AG08396 (cell line): ENCODE measurements at places on chromosomes 3 and 15.

GRCh38 chr15:31970007-31970406 is 60.3 kb upstream of the CHRNA7 start:
- DNase-seq: no peak

DNA sequence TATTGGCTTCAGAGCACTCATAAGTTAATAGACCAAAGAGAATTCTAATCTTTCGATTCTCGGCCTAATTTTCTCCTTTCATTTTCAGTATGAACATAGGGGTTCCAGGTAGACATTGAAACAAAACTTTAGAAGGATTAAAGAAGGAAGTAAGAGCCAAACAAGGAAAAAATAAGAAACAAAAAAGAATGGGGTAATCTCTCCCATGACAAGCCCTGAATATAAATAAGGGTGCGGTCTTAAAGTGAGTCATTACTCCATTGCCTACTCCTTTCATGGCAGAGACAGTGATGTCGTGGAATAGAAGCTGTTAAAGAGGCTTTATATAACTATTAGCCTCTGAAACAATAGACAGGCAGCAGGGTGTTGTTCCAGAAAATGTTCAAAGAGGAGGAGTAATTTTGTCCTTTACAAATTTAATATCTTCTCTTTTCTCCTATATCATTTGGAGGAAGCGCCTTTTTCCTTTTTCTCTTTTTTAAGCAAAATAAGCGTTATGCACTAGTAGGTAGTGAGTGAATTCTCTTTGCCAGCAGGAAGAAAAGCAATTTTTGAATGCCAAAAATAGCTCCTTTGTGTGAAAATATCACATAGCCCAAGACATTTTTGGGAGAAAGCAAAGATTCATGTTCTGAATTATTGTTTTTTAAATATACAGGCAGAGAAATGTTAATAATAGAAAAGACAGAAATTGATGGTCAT is 607.9 kb upstream of the KCNMB2 start:
- peak; percentile 38 for DNase-seq

GRCh38 chr3:157755233-157755632 is 252.0 kb upstream of the VEPH1 start:
- no peak for DNase-seq

DNA sequence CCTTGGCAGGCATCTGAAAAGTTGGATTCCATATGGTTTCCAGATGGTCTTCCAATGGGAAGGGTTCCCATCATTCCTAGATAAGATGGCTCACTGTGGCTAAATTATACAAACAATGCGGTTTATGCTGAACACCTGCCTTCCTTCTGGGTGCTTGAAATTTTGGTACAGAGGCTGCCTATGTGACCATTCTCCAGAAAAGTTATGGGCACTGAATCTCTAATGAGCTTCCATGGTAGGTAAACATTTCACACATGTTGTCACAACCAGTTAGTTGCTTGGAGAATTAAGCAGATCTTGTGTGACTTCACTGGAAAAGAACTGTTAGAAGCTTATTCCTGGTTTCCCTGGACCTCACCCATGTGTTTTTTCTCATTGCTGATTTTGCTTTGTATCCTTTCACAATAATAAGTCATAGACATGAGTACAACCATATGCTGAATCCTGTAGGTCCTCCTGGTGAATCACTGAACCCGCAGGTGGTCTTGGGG is 30.1 kb downstream of the PLOD2 start:
- no peak for DNase-seq

- no peak for DNase-seq
These were observed 17.1 kb downstream of the LIMD1 start for GRCh38 chr3:45611628-45612081.

GRCh38 chr3:157109267-157110141 is 50.4 kb downstream of the CCNL1 start:
- DNase-seq: no peak

DNA sequence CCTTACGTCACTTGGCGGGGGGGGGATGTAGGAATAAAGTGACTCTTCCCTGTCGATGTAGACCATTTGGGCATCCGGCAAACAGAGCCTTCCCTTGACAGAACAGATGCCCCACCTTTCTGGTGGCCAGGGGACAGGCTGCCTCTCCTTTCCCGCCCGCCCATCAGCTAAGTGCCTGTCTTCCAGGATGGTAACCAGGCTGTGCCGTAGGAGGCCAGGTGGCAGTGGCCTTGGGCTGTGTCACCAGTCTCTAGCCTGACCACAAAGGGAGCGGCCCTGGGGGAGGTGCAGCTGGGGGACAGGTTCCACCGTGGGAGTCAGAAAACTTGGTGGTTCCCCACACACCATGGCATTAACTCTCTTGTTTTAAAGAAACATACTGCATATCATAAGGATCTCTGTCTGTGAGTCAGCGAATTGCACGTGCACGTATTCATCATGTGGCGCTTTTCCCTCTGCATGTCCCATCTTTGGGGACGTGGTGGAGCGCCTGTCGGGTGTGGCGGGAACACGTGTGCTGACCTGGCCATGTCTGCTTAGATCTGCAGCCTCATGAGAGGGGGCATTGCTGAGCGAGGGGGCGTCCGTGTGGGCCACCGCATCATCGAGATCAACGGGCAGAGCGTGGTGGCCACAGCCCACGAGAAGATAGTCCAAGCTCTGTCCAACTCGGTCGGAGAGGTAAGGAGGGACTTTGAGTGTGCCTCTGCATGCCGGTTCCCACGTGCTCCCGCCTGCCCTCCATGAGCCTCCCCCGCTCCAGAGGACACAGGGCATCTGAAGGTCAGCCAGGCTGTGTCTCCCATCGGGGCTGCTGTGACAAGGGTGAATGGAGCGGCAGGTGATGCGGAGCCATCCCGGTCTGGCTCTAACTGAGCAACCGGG is 156.0 kb downstream of the NSMCE3 start:
- DNase-seq: no peak

GRCh38 chr3:186002884-186003472 is 65.2 kb upstream of the TRA2B start:
- DNase-seq: no peak

- DNase-seq: no peak
These were observed 133.3 kb downstream of the WDR72 start for GRCh38 chr15:53625962-53626845.

GRCh38 chr15:64901914-64902313 is 9.8 kb upstream of the ANKDD1A start:
- DNase-seq: no peak

DNA sequence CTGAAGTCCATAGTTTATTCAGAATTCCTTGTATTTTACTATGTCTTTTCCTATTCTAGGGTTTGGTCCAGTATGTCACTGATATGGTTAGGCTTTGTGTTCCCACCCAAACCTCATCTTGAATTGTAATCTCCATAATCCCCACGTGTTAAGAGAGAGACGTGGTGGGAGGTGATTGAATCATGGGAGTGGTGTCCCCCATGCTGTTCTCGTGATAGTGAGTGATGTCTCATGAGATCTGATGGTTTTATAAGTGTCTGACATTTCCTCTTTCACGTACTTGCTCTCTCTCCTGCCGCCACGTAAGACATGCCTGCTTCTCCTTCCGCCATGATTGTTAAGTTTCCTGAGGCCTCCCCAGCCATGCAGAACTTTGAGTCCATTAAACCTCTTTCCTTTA is 6.6 kb upstream of the TEX9 start:
- no peak for DNase-seq

GRCh38 chr3:141737093-141737492 is 1.0 kb upstream of the RNF7 start:
- DNase-seq: no peak

DNA sequence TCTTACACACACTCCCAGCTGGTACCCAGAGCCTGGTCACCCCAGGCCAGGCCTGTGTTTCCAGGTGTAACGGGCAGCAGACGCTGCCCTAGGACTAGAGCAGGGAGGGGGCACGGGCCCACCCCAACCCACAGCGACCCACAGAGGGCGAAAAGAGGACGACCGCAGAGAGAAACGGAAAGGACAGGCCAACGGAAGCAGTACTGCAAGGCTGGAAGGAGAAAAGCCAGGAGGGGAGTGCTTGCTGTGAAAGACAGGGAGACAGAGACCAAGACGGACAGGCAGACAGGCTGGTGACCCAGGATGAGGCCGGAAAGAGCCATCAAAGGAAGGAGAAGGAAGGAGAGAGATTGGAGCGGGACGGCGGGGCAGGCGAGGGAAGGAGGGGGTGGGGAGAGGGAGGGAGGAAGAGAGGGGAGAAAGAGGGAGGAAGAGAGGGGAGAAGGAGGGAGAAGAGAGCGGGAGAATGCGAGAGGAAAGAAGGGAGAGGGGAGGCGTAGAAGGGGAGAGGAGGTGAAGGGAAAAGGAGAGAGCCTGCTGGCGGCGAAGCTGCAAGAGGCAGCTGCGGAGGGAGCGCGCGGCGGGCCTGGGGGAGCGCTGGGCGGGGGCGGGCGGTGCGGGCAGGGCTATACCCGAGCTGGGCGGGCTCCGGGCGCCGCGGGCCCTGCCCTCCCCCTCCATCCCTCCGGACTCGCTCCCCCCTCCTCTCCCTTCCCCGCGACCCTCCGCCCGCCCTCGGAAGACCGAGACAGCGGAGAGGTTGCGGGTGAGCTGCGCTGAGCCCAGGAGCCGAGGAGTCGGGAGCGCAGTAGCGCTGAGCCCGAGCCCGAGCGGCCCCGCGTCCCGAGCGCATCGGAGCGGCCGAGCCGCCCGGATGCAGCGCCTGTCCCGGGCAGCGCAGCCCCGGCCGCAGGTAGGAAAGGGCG is at the start of gene SLC6A1:
Gene SLC6A1 (plus strand): TSS at position 732 of the 926 bp plus-strand sequence. CDS start 24,464 bp downstream, outside the sequence.
- no peak for DNase-seq

DNA sequence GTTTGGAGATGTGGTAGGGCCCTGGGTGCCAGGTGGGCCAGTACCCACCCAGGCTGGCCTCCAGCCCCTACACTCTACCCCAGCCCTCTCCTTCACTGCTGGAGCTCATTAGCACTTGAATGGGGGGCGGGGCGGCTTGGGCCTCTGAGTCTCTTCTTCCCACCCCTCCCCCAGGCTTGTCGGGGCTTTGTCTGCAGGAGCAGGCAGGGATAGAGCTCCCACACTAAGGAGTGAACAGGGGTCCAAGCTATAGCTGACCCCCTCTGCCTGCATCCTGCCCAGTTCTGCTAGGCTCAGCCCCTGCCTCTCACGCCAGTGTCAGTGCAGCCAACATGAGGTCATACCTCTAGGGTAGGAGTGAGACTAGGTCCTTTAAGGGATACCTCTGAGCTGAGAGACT is 5.2 kb downstream of the GNAI2 start:
- DNase-seq: no peak

GRCh38 chr3:30315447-30315846 is 291.0 kb upstream of the TGFBR2 start:
- DNase-seq: peak; percentile 16

- DNase-seq: no peak
These were observed 51.2 kb downstream of the FGF12 start for GRCh38 chr3:192675958-192676649.

GRCh38 chr3:170750478-170750830 is 119.5 kb downstream of the RPL22L1 start:
- DNase-seq: no peak

DNA sequence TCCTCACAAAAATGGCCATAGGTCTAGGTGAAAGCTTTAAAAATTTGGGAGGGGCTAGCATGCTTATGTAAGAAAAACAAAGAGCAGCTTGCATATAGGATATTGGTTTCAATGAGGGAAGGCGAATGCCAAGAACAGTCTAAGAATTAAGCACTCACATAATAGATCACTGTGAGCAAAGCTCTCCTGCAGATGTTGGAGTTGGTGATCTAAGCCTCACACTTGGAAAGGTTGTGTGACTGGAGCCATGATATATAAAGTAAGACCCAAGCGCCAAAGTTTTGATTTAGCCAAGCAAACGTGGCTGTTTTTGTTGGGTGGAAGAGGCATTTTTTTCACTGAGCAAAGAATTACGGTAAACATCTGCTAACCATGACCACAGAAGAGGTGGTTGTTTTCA is 237.5 kb downstream of the FOXP1 start:
- no peak for DNase-seq

GRCh38 chr3:114498539-114499370 is 204.9 kb downstream of the TIGIT start:
- no peak for DNase-seq

- no peak for DNase-seq
These were observed 182.2 kb downstream of the RSL24D1 start for GRCh38 chr15:55014391-55015092.

DNA sequence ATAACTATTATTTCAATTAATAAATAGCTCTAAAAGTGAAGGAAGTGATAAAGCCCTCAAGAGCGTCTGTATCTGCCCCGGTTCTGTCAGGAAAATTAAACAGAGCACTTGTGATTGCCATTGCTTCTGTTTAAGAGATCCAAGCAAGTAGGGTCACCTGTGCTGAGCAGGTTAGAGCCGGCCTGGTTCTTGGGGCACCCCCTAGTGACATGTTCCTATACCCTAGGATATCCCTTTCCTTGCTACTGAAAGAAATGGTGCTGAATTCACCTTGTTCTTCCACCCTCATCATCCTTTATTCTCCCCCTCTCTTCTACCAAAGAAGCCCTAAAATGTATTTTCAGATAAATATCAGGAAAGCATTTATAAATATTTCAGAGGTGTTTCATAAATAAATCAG is 323.5 kb downstream of the RORA start:
- no peak for DNase-seq

DNA sequence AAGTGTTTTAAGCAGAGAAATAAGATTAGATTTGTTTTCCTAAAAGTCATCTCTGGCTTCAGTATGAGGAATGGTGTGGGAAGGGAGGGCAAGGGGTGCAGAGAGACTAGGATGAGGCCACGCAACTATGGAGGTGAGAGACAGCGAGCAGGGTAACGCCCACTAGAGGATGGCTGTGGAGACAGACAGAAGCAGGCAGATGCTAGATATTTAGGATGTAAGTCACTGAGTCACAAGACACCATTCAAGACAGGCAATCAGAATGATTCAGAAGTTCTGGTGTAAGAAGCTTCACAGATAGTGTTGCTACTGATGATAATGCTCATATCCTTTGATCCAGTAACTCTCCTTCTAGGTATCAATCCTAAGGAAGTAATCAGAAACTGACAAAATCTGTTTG is 19.1 kb downstream of the HSPBAP1 start:
- no peak for DNase-seq

DNA sequence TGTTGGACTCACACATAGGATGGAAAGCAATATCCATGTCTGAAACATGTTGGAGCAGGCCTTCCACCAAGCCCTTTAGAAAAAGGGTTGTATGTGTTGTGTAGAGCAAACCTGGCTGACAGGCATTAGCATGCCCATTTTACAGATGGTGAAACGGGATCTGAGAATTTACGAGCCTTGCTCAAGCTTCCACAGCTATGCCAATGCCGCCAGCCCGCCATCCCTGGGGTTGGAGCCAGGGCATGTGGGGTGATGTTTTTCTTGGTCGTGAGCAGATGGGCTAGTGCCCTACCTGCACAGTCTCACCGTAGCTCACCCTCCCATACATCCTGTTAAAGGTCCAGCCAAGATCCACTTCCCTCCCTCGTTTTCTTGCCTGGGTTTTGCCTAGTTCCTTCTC is 97.5 kb upstream of the TLE3 start:
- DNase-seq: no peak

DNA sequence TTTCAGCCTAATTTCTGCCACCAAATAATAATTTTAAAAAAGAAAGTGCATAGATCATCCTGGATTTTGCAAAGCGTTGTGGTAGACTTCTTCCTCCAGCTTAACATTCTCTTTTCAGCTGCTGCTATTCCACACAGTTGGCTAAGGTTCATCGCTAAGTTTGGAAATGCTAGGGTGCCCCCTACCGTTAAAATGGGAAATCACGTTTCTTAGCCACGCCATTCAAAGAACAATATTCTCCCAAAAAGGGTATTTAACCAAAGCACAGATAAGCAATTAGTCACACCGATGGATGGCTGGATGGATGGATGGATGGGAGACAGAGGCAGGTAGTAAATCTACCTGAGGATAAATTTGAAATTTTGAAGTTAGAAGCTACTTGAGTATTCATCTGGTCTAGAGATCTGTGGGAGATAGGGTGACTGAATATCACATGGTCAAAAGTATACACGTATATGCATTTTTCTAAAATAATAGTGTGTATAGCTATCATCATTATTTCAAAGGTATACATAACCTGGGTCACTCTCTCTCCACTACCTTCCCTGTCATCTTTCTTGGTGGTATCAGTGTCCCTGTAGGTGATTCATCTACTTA is 67.2 kb downstream of the EFHB start:
- peak; percentile 50 for DNase-seq
